SK-N-MC (cell line): ENCODE measurements at places on chromosomes 3 and 15.
A peak's percentile ranks its signal among the peaks of the same experiment; 100 is the strongest.

GRCh38 chr15:51104512-51104911 lies 9.8 kb upstream of the TNFAIP8L3 start:
- DNase-seq = no peak

DNA sequence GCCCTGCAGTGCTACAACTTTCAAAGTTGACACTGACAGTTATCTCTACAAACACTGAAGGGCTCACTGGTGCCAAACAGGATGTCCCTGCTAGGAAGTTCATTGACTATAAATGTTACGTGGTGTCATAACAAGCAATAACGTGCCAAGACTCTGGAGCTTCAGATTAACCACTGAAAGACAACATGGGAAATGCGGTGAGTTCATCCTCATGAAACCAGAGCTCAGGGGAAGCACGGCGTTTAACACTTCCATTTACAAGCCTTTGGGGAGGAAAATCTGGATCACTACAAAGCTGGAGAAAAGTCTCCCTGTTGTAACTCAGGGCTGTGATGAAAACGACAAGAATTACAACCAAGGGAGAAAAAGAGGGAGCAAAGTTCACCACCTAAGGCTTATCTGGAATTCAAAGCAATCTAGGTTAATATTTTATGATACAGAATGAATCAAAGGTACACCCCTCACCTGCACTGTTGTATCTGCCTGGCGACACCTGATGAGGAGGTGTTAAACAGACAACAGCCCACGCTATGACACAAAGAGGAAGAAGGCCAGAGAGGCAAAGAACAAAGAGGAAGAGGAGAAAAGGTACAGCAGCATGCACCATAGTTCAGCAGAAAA lies 27.0 kb downstream of the SHQ1 start:
- peak; percentile 76 for DNase-seq

GRCh38 chr15:52066842-52067544 lies 45.6 kb downstream of the BCL2L10 start:
- no peak for DNase-seq

GRCh38 chr3:70919661-70920060 lies 607.2 kb upstream of the MDFIC2 start:
- no peak for DNase-seq

GRCh38 chr3:34072297-34072696 lies 273.9 kb downstream of the PDCD6IP start:
- no peak for DNase-seq

DNA sequence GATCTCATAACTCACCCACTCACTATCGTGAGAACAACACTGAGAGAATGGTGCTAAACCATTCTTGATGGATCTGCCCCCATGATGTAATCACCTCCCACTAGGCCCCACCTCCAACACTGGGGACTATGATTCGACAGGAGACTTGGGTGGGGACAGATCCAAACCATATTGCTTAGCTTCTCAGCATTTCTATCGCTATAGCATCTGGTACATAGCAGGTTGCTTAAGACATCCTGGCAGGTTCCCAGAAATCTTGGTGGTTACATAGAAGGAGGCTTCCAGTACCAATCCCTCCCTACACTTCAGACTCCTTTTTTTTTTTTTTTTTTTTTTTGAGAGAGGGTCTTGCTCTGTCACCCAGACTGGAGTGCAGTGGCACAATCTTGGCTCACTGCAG lies 487.8 kb downstream of the EDEM1 start:
- DNase-seq = no peak

GRCh38 chr3:160331127-160331937 lies 67.7 kb downstream of the IFT80 start:
- no peak for DNase-seq

GRCh38 chr3:84893211-84893610 lies 65.6 kb upstream of the CADM2 start:
- no peak for DNase-seq

DNA sequence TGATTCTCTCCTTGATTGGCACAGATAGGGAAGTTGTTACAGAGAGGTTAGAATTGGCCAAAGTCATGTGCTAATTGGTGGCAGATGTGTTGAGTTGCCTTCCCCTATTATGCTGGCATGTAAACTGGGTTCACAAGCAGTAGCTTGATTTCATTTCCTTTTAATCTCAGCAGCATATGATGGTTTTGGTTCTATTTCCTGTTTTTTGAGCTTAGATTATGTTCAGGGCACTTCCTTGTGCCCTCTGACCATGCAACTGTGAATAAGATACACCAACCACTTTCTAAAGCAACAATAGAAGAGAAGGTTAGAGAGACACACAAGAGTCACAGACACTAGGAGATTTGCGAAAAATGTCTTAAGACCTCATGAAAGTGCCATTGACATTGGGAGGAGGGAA lies 16.5 kb downstream of the HPS3 start:
- no peak for DNase-seq

GRCh38 chr3:12228461-12228860 lies 60.4 kb upstream of the PPARG start:
- DNase-seq = no peak

DNA sequence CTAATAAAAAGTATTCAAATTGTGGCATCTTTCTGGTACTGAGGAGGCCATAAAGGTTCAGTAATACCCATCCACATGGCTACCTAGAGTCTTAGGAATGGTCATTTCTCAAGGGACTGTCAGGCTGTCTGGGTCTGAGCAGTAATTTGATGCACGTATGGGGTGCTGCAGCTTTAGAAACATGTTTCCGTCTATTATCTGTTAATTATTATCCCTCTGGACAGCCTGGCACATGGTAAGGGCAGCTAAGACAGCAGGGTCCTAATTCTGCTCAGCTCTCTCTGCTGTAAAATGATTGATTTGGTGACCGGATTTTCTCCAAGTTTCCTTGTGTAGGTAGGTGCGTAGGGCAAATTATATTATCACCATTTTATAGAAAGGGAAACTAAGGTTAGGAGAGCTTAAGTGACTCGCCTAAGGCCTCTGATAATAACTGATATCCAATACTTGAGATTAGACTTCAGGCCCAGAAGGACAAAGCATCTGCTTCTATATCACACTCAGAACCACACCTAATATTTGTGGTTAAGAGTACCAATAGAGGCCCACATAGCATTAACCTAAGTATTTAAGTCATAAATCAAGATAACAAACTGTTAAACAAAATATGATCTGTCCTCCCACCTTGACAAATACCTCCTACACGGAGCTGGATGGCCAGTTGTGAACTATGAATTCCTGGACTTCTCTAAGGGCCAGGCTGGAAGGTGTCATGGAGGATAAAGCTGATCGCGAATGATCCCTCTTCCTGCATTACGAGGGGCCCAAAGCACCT lies 2.9 kb upstream of the RAP2B start:
- DNase-seq = no peak

- no peak for DNase-seq
These were observed 1.6 kb upstream of the P2RY13 start for GRCh38 chr3:151330899-151331298.

DNA sequence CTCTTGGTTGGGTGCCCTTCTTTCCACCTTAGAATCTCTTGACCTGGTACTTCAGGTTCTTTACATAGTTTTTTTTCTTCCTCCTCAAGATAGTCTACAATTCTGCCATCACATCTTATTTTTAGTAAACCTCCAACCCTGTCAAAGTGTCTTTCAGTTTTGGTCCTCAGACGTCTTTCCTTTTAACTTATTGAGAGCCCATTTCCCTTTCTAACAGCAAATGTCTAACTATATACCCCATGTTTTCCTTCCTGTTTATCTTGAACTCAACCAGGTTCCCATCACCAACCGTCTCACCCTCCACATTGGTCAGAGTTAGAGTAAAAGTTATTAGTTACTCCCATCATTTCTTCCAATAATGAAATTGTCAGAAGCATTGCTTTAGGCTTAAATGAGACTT lies 10.4 kb downstream of the KBTBD12 start:
- DNase-seq = no peak

DNA sequence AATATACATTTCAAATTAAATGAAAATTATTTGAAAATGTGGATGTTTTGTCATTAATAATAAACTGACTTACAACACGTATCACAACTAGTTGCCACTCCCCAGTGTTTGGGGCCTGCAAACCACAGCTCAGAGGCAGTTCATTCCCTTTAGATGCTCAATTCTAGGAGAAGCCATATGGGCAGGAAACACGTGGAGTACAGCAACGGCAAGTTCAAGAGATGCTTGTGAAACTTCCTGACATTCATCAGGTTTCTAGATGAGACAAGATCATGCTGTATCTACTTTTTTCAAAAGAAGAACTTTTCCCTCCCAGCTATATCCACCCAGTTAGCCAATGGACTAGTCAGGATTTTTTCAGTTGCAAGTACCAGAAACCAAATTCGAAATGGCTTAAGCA lies 17.6 kb upstream of the PLA2G4D start:
- DNase-seq = no peak

DNA sequence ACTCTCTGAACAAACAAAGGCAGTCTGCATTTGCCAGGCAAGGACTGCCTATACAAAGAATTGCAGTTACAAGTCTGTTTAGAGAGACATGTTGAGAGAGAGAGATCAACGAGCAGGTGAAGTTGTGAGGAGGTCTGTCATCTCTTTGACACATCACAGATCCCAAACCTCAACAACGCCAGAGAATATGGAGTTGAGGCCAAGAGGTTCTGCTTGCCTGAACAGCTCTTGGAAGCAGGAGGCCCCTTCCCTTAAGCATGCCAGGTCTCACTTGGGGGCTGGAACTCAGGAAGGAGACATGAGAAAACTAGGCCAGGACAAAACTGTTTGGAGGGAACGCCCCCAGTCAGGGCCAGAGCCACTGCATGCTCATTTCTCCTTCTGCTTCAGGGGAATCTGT lies 22.3 kb upstream of the MUSTN1 start:
- no peak for DNase-seq
